ENCODE measurements at places on chromosomes 1 and 21.

DNA sequence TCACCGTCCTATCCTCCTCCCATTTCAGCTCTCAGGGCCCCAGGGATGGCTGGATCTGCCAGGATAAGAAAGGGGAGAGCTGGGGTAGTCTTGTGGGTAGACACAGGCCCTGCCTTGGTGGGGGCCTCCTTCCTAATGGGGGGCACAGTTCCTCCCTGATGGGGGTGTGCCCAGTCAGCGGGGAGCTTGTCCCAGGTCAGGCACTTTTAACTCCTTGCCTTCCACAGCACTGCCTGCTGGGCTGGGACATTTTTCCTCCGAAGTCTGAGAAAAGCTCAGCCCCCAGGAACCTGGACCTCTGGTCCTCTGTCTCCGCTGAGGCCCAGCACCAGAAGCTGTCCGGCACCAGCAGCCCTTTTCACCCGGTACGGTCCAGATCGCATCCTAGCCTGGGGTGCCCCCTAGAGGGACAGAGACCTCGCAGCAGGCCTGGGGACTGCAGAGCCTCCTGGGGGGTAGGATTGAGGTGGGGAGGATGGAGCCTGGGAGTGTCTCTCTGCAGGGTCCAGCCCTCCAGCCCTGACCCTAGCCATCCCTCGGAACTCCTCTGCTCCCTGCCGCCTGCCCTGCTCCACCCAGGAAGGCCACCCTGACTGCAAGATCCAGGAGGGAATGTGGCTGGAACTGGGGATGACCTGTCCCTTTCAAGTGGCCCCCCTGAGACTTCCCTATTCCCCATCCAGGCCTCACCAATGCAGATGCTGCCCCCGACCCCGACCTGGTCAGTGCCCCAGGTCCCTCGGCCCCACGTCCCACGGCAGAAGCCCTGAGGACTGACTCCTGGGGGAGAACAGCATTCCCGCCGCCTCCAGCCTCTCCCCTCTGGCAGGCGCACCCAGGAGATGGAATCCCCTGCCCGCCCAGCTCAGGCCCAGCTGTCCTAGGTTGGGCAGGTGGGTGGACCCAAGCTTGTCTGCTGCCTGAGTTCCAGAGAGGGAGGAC, 12.0 kb downstream of the MIIP start:
- no peak for DNase-seq

GRCh38 chr1:96498744-96499340, 222.7 kb upstream of the PTBP2 start:
- DNase-seq, result no peak

GRCh38 chr1:24283326-24284155, 35.6 kb upstream of the GRHL3 start:
- no peak for DNase-seq

DNA sequence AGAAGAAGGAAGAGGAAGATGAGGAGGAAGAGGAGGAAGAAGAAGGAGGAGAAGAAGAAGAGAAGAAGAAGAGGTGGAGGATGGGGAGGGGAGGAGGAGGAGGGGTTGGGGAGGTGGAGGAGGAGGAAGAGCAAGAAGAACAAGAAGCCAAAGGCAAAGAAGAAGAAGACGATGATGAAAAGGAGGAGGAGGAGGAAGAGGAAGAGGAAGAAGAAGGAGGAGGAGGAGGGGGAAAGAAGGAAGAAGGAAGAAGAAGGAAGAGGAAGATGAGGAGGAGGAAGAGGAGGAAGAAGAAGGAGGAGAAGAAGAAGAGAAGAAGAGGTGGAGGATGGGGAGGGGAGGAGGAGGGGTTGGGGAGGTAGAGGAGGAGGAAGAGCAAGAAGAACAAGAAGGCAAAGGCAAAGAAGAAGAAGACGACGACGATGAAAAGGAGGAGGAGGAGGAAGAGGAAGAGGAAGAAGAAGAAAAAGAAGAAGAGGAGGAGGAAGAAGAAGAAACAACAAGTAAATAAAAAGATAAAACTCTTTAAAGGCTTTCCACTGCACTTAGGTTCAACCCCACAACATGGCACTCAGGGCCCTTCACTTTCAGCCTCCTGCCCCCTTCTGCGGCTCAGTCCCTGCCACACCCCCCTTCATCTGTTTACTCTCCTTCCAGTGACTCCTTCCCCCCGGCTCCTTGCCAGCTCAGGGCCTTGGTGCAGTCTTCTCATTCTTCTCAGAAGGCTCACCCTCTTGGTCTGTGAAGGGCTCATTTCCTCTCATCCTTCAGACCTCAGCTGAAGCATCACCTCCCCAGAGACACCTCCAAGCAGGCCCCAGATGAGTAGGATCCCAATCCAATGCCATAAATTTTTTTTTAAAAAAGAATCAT, 114.0 kb downstream of the KCNN3 start:
- no peak for DNase-seq

- no peak for DNase-seq
Observed at GRCh38 chr1:91754816-91755580, 131.0 kb downstream of the TGFBR3 start.

DNA sequence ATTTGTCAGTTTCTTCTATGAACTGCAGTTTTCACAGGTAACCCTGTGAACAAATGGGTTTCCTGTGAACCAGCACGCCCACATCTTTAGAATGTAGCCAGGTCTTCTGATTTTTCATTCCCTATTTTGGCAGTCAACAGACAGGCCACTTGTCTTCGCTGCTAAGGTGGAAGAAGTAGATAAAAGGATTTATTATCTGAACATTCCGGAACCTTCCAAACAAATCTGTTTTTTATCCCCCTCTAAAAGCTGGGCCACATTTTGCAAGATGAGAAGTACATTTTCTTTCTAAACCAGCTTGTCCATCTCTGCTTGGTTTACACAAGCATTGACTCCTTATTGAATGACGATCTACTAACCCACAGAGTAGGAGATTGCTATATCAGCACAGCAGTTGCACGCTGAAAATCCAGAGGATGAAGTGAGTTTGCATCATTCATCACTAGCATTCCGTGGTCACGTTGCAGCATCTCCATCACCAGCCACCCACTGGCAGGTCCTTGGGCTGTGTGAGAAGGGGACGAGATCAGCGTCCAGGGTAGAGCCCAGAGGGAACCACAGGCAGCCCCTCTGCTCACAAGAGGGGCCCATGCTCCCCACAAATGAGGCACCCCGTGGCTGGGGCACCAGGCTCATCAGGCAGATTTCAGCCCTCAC, 83.5 kb downstream of the TOMM20 start:
- DNase-seq, result no peak

DNA sequence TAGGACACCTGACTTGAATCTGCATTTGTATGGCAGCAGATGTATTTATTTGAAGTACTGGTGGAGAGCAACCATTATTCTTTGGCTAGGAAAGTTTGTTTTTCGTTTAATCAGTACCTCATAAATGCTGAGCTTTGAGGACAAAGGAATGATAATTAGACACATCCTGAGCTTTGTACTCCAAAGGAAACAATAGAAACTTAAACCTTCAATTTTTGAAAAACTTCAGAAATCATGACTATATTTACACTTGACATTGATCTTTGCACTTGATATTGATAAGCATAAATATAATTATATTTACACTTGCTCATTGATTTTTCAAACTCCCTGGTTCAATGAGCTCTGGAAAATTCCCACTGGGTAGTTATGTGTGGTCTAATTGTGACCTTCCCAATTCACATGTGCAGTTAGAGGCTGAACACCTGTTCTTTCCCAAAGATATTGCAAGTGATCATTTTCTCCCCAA, 10.7 kb downstream of the PATJ start:
- no peak for DNase-seq

GRCh38 chr1:170126696-170127095, 19.1 kb upstream of the NTMT2 start:
- DNase-seq, result peak; percentile 80

- DNase-seq, result no peak
Observed at GRCh38 chr1:95554408-95554807, 320.4 kb downstream of the RWDD3 start.

GRCh38 chr1:159924025-159924790, 1.1 kb downstream of the TAGLN2 start:
- DNase-seq, result peak; percentile 55

DNA sequence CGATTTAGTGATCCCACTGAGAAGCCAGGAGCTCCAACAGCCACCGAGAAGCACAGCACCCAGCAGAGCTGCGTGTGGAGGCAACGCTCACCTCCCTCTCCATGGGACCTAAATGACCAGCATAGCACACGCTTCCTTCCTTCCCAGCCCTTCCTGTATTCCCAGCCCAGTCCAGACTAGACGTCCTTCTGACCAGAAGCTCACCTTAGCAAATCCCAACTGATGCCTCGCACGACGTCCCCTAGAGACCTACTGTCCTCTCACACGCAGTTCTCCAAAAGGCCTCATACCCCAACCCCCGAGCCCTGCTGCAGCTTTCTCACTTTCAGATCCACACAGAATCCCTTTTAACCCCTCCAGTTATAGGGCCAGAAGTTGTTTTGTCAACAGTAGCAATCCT, 132.4 kb downstream of the SLC45A1 start:
- DNase-seq, result no peak

DNA sequence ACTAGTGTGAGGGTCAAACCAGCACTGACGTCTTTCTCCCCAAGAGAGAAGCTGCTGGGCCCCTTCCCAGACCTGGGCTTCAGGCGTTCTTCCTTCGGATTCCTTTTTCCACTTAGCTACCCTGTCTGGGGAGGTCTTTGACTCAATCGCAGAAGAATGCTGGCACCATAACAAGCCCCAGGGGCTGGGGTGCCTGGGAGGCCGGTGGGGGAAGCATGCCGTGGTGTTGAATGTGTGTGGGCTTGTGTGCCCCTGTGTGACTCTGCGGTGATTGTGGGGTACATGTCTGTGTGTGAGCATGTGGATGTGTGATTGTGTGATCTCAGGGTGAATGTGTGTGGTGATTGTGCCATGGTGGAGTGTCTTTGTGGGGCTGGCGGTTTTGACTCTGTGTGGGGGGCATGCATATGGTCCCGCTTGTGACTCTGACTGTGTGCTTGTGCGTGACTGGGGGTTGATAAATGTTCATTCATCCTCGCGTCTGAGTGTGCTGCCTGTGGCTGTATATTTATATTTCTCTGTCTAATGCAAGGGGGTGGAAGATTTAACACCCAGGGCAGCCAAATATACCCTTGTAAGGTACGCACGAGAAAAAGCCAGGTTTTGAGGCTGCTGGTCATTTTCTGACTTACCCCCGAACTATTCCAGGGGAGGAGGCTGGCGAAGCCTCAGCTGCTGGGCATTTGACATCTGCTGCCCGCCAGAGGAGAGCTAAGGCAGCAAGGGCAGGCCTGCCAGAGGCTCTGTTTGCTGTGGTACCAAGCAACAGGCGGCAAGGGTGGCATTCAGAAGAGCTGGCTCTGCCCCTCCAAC, 1.1 kb upstream of the SYNC start:
- peak; percentile 84 for DNase-seq

DNA sequence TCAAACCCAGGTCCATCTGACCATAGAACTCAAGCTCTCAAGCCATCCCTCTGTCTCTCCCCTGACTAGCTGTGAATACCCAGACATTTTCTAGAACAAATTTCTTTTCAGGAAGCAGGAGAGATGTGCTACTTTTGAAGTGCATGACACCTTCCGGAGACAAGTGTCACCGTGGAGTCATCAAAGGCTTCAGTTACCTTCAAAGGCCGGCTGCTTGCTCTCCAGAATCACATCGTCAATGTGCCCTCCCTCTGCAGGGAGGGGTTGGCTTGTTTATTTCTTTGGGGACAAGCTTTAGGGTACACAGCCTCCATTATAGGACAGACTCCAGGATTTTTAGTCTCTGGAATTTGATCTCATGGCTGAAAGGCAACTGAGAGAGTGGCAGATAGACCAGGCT, 37.7 kb upstream of the IGSF21 start:
- no peak for DNase-seq

DNA sequence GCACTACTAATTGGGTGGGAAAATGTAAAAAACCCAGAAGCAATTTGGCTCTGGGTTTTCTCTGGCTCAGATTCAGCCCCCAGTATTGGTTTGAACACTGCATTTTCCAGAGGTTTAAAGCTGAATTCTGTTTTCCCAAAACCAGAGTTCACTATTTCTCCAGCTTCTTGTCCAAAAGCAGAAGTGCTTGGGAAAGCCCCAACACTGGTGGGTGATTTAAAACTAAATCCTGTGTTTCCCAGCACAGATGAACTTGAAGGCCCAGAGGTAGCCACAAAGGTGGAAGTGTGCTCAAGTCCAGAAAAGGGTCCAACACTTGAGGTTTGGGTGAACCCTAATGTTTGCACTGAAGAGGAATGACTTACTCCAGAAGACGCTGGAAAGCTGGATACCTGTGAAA, 678 bp downstream of the MCM3AP start:
- DNase-seq, result no peak

- no peak for DNase-seq
Observed at GRCh38 chr1:214842856-214843255, 239.7 kb upstream of the KCNK2 start.

DNA sequence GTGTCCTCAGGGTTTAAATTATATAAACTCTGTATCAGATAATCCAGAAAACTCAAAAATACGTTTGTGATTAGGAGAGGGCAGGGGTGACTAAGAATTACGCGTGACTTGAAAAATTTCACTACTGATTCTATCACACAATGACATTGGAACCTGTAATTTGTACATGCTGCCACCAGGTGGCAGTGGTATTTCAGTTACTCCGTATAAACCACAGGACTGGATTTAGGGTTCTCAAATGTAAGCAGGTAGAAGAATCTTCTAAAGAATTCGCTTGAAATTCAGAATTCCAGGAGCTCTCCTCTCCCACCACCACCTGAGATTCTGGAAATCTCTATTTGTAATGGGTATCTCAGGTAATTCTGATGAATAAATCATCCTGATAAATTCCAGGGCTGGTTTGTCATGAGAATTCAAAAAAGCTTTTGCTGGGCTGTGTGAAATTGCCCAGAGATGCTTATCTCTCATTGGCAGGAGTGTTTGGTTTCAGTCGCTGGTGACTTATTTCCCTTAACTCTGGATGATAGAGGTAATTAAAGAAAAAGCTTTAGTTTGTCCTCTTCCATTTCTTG, 1.7 kb upstream of the KRTAP7-1 start:
- no peak for DNase-seq

DNA sequence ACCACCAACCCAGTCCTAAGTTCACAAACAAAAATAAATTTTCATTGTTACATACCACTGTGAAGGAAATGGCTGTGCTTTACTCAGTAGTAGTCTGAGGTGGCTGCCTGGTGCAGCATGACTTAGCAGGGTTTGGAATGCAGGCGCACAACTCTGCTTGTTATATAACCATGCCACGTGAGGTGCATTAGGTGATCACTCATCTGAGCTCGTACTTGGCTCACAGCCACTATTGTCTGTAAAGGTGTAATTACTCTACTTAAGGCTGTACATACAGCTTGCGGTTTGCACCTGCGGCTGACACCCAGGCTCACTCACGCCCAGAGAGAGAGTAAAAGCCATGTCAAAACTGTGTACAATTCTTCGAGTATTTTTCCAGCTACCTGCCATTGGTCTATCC, 599.4 kb downstream of the LTN1 start:
- peak; percentile 79 for DNase-seq

DNA sequence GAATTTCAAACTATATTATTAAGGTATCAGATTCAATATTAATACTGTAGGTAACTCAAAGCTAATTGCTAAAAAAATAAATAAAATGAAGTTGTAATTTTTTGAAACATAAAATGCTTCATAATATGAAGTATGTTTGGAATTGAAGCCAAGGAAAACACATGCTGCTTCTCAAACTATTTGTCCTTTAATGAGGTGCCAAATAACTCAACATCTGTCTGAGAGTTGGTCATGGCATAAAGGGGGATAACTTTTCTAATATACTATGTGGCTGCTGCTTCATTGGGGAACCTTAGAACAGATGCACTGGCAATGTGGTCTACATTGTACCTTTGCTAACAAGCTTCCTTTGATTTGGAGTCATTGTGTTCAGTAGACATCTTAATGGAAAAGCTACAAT, 96.7 kb downstream of the PDE4B start:
- DNase-seq, result no peak

Data from kidney epithelial cell (primary cell).